ENCODE measurements at places on chromosomes 12 and 14. TPM values are rescaled to one million over a fixed set of nuclear protein-coding genes. Genes with fewer than 3 reads are reported as not detected.

SLC41A2 gene
- 27.0 TPM for total RNA-seq

FGD4 gene
- total RNA-seq: 64.6 TPM

CISTR gene
- not detected for total RNA-seq

- no peak overlapping the region for H3K27ac ChIP-seq
- no peak overlapping the region for H3K4me3 ChIP-seq
- no peaks in the 10 kb centered on the region for H3K36me3 ChIP-seq
Measured at GRCh38 chr14:52545584-52546317, 6.6 kb downstream of the TXNDC16 start.

DNA sequence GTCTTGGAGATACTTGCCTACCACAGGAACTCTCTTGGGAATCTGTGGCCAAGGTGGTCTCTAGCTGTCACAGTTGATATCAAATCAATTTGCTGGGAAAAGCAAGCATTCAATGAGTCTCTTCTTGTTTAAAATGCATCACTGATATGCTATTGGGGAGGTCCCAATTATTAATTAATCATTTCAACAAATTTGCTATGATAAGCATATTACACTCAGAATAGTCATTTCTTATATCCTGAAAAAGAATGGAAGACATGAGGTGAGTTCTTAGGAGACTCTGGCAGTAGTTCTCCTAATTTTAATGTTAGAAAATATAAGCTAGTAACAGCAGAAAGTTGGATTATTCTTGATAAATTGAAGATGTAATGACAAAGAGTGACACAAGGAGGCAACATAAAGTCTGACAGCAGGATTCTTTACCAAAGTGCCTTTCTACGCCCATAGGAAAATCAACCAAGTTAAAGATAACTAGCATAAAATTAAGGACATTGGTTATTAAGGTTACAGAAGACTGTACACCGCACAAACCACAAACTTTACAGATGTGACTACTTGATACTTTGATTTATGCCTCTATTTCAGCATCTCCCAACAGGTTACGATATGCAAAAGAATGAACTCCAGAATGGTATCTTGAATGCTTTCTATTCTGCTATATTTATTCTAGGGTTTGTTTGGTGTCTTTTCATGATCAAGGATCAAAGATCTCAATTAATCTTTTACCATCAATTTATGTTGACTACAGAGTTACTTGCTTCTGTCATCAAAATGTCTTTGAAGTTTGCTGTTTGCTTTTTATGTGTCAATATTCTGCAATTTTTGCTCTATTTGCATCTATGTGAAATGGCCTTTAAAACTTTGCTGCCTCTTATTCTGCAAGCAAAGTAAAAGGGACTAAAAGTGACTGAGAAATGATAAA is 349.6 kb upstream of the CLEC14A start:
- H3K36me3 ChIP-seq: no peaks in the 10 kb centered on the region
- H3K4me1 ChIP-seq: no peaks in the 10 kb centered on the region
- H3K4me3 ChIP-seq: no peak overlapping the region
- no peak overlapping the region for H3K27ac ChIP-seq
- DNase-seq: no peak

- no peaks in the 10 kb centered on the region for H3K27me3 ChIP-seq
- no peak for DNase-seq
- no peaks in the 10 kb centered on the region for H3K4me1 ChIP-seq
- no peak overlapping the region for H3K4me3 ChIP-seq
- no peaks in the 10 kb centered on the region for H3K36me3 ChIP-seq
Measured at GRCh38 chr12:72141381-72141780, 130.8 kb upstream of the TRHDE start.

GRCh38 chr14:63759456-63759855 is 31.6 kb upstream of the SGPP1 start:
- no peak overlapping the region for H3K4me3 ChIP-seq
- no peaks in the 10 kb centered on the region for H3K27me3 ChIP-seq
- no peaks in the 10 kb centered on the region for H3K36me3 ChIP-seq
- no peak for DNase-seq
- no peaks in the 10 kb centered on the region for H3K4me1 ChIP-seq

DNA sequence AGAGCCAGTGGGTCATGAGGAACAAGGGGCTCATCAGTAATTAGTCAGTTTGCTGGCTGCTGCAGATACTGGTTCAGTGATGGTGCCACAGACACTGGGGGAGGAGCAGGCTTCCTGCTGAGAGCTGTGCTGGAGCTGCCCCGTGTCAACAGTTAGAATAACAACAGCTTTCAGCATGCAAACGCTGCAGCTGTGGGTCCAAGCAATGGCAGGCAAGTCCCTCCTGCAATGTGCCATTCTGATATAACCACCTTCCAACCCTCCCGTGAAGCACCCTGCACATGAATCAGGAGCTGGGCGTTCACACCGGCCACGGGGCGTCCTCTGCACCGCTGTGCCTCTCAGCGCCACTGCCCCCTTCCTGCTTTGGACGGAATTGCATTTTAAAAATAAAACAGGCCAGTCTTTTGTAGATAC is 258.4 kb upstream of the SFSWAP start:
- H3K36me3 ChIP-seq: no peaks in the 10 kb centered on the region
- DNase-seq: no peak
- no peak overlapping the region for H3K27ac ChIP-seq
- H3K4me3 ChIP-seq: no peak overlapping the region
- H3K4me1 ChIP-seq: no peaks in the 10 kb centered on the region

DNA sequence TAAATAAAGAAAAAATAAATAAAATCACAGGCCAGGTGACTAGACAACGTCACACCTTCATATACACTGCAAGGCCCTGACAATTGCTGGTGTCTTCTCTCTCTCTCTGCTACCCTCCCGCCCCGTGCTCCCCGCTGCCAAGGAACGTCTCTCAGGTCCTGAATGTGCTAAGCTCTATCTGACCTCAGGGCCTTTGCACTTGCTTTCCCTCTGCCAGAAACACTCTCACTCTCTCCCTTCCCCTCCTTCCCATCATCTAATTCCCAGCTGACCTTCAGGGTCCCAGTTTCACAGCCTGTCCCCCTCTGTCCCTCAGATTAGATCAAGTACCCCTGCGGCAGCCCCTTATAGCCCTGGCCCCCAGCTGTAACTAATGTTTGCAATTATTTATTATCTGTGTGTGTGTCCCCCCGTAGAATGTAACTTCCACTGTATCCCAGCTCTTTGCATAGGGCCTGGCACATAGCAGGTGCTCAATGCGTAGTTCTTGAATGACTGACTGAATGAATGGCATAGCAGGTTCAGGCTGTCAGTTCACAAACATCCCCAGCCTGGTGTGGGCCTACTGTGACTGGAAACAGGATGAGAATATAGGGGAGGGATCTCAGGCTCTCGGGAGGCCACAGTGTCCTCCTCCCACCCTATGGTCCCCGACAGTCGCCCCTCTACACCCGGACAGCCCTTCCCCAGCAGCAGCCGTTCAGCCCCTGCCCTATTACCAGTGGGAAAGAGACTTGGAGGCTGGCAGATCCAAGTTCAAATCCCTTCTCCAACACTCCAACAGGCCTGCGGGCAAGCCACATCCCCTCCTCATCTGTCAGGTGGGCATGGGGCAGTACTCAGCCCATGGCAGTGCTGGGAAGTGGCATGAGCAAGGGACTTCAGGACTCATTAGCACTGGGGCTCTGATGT is 6.6 kb downstream of the BEGAIN start:
- H3K36me3 ChIP-seq: no peaks in the 10 kb centered on the region
- no peaks in the 10 kb centered on the region for H3K4me1 ChIP-seq
- H3K4me3 ChIP-seq: no peak overlapping the region
- H3K27me3 ChIP-seq: peaks cover 12% of the 10 kb centered on the region
- peak; percentile 4 for DNase-seq

All from lung (tissue), 17 donors.